ENCODE measurements at places on chromosomes 11 and 22.

DNA sequence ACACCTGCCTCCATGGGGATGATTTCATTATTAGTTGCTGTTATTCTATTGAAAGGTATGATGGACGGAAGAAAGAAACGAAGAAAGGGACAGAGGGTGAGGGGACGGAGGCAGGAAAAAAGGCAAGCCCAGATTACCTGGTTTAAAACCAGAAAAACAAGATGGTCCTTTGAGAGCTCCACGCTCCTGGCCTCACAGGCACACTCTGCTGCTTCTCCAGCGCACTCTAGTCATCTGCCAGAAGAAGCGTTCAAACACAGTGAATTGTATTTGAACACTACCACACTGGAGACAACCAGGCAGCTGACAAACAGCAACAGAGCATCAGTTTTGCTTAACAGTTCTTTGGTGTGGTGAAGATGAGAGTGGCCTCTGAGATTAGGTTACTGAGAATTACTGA, 216.9 kb downstream of the CADM1 start:
- DNase-seq: peak; percentile 77

GRCh38 chr22:31377612-31378011, 21.8 kb upstream of the DRG1 start:
- no peak for DNase-seq

DNA sequence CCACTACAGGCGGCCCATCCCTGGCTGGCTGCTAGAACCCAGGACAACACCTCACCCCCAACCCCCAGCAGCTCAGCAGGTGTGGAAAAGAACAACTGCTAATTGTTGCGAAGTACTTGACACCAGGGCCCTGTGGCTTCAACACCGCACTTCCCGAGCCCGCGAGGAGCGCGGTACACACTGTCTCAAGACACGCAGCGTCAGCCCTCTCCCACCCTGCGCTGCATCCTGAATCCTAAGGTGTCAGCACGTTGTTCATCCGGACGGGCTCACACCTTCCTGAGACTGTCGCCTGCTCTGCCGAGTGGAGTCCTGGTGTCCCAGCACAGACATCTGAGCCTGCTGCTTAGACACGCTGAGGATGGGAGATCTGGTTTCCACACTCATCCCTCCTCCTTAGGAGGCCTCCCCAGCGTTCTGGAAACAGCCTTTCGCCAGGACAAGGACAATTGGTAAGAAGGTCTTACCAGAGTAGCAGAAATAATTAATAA, 1336.2 kb downstream of the BRD1 start:
- DNase-seq: no peak

- no peak for DNase-seq
These were observed 15.9 kb downstream of the UBASH3B start for GRCh38 chr11:122671400-122671891.

DNA sequence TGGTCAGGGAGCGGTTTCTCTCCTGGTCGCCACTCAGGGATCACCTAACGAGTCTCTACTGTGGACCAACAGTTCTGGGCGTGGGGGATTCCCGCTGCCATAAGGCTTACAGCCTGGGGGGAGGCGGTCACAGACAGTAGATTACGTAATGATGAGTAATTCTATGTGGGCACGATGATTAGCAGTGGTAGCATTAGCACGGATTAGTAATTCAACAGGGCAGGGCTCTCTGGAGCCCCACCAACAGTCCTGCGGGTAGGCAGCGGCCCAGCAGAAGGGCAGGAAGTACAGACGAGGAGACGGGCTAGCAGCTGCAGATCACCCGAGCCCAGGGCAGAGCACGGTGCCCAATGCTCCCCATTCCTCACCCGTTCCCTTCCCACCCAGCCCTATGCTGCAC, 3.6 kb downstream of the SHISAL1 start:
- DNase-seq: no peak

DNA sequence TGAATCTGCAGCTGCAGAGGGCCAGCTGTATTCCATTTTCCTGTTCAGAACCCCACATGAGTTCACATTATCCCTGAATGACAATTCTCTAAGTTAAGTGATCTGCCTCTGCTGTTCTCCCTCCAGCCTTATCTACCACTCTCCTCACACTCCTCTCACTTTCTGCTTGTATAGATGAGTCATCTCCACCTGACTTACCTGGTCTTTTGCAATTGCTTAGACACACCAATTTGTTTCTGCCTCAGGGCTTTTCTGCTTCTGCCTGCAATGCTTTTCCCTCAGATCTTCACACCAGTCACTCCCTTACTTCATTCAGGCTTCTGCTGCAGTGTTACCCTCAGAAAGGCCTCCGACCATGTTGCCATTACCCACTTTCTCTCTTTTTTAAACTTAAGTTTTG, 118.1 kb downstream of the ATM start:
- DNase-seq: no peak

GRCh38 chr22:40342521-40342920, 3.8 kb upstream of the ADSL start:
- no peak for DNase-seq

DNA sequence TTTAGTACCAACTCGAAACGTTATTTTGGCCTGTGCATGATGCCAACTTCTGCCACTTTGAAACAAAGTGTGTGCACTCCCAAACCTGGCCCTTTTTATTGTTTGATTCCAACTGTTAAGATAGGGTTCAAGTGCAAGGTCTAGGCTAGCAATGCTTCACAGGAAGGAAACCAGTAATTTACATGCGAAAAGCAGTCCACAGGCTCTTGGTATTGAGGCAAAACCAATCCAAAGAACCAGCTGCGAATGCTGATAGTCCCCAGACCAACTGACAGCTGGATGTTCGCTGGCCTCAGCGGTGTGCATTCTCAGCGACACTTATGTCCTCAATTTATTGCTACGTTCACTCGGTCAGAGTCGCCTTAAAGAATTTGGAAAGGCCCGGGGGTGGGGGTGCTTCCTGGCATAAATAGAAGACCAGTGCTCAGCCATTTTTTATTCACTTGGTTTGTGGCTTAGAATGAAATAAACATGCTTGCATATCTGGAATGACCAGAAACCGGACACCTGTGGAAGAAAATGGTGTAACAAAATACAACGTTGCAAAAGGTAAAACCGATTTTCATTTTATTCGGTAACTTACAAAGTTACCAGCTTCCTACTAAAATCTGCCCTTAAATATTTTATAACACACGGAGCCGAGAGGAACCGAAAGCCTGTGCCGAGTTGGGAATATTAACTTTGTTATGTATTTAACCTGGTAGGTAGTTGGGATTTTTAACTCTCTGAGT, 1.6 kb downstream of the CPT1A start:
- no peak for DNase-seq

GRCh38 chr11:13277768-13278608, at the start of gene BMAL1:
TSS of gene BMAL1 (plus strand) at chr11:13277790. CDS start at chr11:13354309, 76,519 bp downstream.
- DNase-seq: peak; percentile 43

GRCh38 chr11:122268601-122269130, 152.7 kb upstream of the BLID start:
- DNase-seq: no peak

- peak; percentile 13 for DNase-seq
These were observed 11.8 kb upstream of the CD59 start for GRCh38 chr11:33747979-33748378.

GRCh38 chr11:123461164-123461563, 31.1 kb downstream of the GRAMD1B start:
- DNase-seq: peak; percentile 21

GRCh38 chr11:43941257-43941994, 1.0 kb upstream of the C11orf96 start:
- no peak for DNase-seq

GRCh38 chr11:75421035-75421602, 11.9 kb downstream of the KLHL35 start:
- DNase-seq: no peak

DNA sequence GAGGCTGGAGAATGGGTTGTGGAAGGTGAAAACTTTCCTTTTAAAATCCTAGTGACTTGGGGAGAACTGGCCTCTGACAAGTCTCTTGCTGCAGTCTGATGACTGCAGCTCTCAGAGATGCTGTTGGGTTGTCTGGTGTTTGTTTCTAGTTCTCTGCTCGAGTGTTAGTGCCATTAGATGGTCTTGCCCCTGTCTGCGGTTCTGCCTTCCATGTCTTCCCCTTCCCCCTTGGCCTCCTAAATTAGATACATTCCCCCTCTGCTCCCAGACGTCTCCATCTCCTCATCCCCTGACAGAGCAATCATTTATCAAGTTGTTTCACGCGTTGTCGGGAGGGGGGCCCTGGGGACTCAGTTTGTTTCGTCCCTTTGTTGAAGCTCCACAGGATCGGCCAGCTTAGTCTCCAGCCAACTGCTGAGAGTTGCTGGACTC, 67.7 kb downstream of the CECR2 start:
- DNase-seq: no peak

DNA sequence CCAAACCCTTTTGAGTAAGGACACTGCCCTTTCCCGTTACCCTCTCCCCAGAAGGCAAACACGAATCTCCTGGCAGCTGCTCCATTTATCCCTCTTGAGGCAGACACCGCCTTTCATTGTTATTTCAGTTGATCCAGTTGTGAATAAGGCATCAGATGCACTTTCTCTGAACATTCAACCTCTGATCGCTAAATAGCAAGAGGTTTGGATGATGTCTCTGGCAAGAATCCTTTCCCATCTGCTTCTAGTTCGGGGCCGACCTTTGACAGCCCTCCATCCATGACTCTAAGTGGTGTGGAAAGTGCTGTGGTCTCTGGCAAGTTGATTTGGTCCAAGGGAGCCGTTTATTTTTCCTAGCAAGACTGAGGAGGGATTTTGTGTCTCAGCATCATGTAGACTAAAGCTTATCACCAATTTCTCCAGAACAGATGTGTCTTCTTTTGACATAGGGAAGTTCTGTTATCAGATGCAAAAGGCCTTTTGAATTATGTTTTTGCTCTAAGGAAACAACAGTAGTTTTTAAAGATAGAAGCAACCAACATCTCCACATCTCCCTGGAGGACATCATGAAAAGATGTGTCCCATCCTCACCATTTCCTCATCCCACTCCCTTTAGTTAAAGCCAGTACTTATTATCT, 123.6 kb downstream of the CCDC34 start:
- peak; percentile 67 for DNase-seq

GRCh38 chr11:78295347-78295746, 106.6 kb downstream of the USP35 start:
- no peak for DNase-seq

GRCh38 chr11:100752371-100753171, 65.5 kb downstream of the ARHGAP42 start:
- DNase-seq: peak; percentile 50

GRCh38 chr11:72771507-72771906, 19.3 kb upstream of the ARAP1 start:
- DNase-seq: no peak

GRCh38 chr22:48734359-48734758, 1093.3 kb downstream of the BRD1 start:
- DNase-seq: no peak

- no peak for DNase-seq
These were observed 177.3 kb upstream of the SORL1-AS1 start for GRCh38 chr11:121630041-121630440.

DNA sequence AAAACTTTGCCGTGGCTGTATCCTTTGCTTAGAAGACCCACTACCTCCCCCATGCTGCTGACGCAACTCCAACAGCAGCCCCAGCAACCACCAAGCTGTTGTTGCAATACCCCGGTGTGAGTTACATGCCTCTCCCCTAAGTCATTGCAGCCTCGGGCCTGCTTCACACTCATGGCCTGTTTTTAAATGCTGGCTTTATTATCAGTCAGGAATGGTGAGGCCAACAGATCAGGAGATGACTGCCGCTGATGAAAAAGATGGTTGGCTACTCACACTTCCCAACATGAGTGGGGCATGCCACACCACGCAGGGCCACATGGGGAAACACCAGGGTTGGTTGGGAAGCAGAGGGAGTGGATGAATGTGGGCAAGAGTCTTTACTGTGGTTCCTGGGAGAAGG, 171.5 kb upstream of the SYT13 start:
- no peak for DNase-seq

- no peak for DNase-seq
These were observed 34.3 kb upstream of the ADORA2A start for GRCh38 chr22:24393012-24393559.

DNA sequence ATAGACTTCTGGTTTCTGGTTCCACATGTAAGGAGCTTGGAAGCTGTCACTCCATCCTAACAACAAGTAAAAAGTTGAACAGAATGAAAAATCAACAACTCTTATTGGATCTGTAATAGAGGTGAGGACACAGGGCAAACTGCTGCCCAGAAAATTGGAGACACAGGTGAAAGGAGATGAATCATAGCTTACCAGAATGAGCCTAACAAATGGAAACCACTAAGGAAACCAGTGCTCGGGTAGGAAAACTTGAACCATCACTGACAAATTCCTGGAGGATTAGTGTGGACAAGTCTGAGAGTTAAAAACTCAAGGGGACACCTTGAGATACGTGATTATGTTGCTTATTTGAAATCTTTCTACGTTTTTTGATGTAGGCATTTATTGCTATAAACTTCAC, 52.1 kb downstream of the GDPD4 start:
- DNase-seq: no peak

DNA sequence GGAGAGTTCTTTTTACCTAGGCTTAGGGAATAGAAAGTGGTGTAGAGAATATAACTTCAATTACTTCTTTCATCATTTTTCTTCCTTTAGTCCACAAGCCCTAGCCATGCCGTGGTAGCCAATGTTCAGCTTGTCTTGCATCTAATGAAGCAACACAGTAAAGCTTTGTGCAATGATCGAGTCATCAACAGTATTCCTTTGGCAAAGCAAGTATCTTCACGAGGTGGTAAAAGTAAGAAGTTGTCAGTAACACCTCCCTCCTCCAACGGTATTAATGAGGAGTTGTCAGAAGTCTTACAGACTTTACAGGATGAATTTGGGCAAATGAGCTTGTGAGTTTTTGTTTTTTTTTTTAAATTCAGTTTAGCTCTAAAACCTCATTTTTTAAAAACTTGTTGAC, 37.4 kb downstream of the CEP57 start:
- no peak for DNase-seq

DNA sequence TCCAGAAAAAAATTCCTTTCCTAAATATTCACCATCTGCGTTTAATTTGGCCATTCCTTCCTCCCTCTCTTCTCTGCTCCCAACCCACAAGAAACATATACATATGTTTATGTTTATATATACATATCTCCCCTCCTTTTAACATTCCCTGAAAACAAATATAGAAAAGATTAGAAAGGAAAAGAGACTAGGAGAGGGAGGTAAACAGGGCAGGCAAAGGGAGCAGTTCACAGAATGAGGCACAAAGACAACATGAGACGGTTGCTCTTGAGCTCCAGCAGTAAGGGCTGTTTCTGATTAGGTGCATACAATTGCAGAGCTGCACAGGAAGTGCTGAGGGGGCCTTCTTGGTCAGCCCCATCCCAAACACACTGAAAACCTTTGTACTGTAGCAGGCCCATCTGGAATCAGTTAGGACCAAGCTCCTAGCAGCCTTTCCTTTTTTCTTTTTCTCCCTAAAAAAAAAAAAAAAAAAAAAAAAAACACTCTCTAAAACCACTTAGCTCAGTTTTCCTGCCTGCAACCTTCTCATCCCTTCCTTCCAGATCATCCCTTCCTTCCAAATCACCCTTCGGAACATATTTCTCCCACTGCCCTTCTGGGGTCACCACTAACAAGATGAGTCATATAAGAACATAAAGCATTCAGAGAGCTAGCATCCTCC, 57.0 kb downstream of the RBFOX2 start:
- DNase-seq: peak; percentile 55

DNA sequence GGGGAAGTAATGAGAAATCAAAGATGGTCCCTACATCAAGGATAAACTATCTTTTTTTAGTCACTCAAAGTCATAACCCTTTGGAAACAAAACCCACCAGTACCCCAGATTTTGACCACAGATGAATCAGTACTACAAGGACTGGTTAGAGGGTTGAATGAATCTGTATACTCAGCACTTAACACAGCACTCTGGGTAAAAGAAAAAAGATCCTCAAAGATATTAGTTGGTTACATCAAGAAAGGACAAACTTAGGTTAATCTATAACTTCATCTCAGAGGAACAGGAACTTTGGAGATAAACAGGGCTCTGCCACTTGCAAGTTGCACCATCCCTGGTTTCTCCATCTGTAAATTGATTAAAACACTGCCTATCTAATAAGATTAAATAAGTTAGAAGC, 18.8 kb downstream of the SC5D start:
- no peak for DNase-seq
